ENCODE measurements at places on chromosomes 6 and 20.
A peak's percentile ranks its signal among the peaks of the same experiment; 100 is the strongest.

DNA sequence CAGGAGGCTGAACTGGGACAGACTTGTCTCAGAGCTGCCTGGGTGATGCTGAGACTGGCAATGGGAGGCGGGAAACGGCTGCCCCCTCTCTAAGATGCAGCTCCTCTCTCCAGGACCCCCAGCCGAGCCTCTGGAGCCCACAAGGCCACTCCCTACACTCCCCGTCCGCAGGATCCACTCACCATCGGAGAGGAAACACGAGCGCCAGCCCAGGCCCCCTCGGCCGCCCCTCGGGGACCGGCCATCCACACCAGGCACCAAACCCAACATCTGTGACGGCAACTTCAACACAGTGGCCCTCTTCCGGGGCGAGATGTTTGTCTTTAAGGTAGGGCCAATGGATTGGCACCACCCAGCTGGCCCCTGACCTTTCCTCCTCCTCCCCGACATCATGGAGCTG is 10.8 kb downstream of the MMP24OS start:
- DNase-seq: no peak

GRCh38 chr20:34269996-34270627 is 28.9 kb downstream of the ASIP start:
- DNase-seq: no peak

GRCh38 chr6:146041282-146041681 is 12.4 kb downstream of the GRM1 start:
- DNase-seq: peak; percentile 16

GRCh38 chr6:142845143-142845571 is 99.8 kb downstream of the HIVEP2 start:
- DNase-seq: no peak

- no peak for DNase-seq
These were observed 37.4 kb upstream of the SNX9 start for GRCh38 chr6:157785636-157786035.

DNA sequence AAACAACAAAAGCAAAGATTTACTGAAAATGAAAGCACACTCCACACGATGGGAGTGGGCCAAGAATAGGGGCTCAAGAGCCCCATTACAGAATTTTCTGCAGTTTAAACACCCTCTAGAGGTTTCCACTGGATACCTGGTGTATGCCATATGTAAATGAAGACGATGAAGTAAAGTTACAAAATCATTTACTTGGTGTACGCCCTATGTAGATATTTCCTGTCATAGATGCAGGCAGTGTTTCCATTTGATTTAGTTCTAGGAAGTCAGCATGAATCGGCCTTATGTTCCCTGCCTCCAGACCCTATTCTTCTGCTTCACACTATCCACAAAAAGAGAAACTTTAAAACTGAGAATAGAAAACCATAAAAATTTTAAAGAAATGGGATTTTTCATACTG is 404.4 kb upstream of the GJE1 start:
- DNase-seq: no peak

GRCh38 chr6:104887350-104887749 is 27.6 kb upstream of the HACE1 start:
- DNase-seq: peak; percentile 76

DNA sequence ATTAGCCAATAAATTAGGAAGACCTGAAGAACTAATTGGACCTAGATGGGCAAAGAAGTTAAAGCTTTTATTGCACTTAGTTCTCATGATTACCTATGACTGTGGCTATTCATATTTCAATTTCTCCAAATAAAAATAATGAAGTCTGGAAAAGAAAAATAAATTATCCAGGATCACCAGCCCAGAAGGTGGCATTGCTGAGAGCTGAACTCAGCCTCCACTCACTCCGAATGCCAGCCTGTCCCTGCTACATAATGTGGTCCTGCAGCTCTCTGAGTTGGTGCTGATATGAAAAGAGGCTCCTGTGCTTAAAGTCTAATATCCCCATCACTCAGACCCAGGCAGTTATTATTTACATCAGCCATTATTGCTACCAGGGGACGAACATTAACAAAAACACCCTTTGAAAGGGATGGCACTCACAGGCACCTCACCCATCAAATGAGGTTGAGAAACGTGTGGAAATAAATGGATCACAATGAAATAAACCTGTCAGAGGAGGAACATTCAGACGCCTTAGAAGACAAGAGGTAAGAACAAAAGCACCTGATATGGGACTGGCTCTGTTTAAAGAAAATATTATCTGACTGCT is 649.7 kb upstream of the CHD6 start:
- DNase-seq: no peak

GRCh38 chr20:45087097-45087790 is 13.7 kb downstream of the KCNS1 start:
- DNase-seq: peak; percentile 35

- no peak for DNase-seq
These were observed 80.9 kb downstream of the PERP start for GRCh38 chr6:138026342-138026741.

DNA sequence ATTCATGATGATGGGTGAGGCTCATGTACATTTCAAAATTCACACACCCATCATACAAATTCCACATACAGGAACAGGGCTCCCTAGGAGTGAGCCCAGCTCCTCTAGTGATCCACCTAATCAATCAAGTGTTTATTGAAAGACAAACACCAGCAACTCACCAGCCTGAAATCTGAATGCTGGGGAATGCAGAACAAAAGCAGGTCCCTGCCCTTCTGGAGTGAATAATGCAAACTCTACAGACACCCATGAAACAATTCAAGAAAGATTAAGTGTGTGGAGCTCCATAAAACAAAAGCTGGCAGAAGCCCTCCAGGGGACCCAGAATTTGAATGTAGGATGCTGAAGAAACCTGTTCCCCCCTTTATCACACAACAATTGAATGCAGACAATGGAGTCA is 396.7 kb upstream of the JARID2 start:
- DNase-seq: no peak

DNA sequence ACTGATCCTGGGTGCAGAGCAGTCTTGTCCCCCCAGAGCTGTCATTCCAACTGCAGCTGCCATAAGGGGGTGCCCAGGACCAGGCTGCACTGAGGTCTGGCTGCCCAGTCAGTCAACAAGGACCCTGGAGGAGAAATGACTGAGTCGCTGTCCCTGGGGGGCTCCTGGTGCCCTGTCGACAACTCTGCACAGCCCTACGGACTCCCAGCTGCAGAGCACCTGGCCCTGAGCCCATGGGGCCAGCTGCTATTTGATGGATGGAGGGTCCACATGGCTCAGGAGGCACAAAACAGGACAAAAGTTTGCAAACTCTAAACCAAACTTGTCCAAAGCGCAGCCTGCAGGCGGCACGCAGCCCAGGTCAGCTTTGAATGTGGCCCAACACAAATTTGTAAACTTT is 46.3 kb upstream of the RPS6KA2 start:
- DNase-seq: no peak

DNA sequence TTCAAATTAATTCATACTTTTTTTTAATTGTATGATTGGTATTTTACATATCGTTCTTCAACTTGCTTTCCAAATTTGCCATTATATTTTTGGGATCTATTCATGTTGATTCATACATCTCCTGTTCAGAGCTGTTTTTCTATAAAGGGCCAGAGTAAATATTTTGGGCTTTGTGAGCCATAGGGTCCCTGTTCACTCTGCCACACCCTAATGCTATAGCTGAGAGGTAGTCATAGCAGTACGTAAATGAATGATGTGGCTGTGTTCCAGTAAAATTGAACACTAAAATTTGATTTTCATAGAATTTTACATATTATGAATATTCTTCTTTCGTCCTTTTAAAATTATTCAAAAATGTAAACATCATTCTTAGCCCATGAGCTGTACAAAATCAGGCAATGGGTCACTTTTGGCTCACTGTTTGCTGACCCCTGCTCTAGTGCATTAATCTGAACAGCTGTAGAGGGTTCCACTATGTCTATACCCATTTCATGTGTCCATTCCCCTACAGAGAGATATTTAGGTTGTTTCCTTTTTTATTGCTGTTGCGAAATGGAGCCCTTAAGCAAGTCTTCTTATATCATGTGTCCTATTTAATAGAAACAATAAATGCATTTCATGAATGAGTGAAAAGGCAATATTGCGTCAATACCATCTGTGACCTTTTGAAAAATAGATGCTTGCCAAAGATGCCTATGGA is 136.4 kb upstream of the SALL4 start:
- no peak for DNase-seq

DNA sequence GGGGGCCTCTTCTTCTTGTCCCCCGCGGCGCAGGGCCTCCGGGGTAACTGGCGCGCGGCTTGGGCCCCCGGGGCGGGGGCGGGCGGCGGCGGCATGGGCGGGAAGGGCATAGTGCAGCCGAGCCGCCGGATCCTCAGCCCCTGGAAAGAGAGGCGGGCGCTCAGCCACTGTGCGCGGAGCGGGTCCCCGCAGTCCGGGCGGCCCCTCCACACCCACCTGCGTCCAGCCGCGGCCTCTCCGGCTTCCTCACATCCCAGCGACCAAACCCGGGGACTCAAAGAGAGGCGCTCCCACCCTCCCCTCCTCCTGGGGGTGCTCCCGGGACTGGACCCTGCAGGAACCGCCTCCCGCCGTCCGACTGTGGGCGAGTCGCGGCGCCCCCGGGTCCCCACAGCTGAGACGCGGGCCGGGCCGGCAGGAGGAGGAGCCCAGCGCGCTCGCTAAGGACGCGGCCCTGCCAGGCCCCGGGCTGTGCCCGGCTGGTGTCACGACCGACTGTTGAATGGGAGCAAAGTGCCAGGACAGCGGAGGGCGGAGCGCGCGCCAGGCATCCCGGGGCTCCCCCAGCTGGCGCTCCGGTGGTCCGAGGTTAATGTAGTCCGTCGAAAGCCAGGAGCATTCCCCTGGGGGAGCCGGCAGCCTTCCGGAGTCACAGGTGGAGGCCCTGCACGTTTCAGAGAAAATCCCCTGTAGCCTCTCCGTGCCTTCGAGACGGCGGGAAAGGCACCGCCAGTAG is at the start of gene PRR18:
PRR18 (minus strand) TSS at position 360 of the 736 bp plus-strand sequence; CDS start at position 110, 250 bp downstream.
- peak; percentile 42 for DNase-seq

- peak; percentile 1 for DNase-seq
These were observed 450.7 kb upstream of the OPRM1 start for GRCh38 chr6:153588330-153588729.

DNA sequence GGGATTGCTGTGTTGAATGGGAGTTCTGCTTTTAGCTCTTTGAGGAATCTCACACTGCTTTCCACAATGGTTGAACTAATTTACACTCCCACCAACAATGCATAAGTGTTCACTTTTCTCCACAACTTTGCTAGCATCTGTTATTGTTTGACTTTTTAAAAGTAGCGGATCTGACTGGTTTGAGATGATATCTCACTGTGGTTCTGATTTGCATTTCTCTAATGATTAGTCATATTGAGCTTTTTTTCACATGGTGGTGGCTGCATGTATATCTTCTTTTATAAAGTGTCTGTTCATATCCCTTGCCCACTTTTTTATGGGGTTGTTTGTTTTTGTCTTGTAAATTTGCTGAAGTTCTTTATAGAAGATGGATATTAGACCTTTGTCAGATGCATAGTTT is 588.3 kb upstream of the ADGRB3 start:
- DNase-seq: no peak

DNA sequence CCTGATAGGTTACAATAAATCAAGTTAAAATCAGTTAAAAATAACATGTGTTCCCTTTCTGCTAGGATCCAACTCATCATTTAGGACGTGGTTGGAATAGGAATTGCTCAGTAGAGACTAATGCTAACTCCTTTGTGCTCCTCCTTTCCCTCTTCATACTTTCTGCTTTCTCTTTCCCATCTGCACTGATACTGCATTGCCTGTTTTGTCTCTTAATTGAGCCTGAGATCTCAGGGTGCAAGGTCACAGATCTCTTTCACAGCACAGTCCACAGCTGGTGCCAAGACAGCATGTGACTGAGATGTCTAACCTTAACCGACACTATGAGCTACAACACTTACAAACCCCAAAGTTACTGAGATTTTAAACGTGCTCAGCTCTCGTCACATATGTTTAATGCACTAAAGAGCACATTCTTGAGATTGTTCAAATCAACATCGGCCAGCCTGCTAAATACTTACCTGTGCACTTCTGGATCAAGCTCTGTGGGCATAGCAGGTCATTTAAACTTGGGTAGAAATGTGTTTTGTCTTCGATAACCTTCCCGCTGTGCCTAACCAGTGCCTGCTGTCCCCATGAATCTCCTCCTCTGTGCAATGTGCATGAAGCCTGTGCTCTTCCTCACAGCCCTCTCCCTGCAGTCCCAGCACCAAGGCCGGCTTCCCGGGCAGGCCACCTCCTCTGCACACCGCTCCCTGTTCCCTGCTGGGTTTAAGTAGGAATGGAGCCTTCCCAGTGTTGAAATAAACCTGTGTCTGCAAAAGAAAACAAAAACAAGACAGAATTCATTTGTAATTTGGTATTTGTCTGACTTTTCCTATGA is 39.6 kb upstream of the AFDN start:
- no peak for DNase-seq

GRCh38 chr6:137799950-137800568 is 67.0 kb upstream of the TNFAIP3 start:
- peak; percentile 48 for DNase-seq

All from tongue (tissue), 3 donors.